ENCODE measurements at places on chromosomes 11 and 22.

DNA sequence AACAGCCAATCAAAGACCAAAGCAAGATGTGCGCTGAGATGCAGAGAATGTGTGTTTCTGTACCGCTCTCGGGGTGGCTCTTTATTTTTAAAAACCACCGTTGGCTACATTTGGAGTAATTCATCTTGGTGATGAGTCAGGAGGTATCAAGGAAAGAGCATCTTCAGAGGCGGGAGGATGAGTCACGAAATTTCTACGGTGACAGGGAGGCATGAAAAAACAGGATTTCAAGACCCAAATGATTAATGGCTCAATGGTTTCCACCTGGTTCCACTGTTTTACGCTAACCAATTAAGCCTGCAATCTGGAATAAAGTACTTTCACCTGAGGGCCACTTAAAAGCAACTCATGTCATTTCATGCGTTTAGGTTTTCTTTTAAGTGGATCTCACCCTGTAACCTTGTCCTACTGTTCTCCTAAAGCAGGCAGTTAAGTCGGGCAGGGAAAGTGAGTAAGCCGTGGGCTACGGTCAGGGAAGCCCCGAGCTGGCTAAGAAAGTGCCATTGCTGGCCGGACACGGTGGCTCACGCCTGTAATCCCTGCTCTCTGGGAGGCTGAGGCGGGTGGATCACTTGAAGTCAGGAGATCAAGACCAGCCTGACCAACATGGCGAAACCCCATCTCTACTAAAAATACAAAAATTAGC lies 74.6 kb downstream of the CELSR1 start:
- DNase-seq: peak; percentile 58

DNA sequence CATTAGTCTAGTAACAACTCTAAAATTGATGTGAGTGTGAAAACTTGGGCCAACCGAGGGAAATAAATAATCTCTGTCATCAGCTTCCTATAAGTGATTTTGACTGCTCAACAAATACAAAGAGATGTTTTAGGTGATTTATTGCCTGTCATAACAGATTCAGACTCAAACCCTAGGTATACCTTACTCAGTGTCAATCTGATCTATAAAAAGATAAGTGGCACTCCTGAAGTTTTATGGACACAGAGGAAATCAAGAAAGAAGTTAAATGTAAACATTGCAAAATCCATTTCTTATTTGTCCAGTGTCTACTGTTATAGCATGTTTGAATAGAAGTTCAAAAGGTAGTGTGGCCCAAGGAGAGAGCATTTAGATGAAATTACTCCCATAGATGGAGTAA lies 30.4 kb upstream of the TYR start:
- DNase-seq: no peak

DNA sequence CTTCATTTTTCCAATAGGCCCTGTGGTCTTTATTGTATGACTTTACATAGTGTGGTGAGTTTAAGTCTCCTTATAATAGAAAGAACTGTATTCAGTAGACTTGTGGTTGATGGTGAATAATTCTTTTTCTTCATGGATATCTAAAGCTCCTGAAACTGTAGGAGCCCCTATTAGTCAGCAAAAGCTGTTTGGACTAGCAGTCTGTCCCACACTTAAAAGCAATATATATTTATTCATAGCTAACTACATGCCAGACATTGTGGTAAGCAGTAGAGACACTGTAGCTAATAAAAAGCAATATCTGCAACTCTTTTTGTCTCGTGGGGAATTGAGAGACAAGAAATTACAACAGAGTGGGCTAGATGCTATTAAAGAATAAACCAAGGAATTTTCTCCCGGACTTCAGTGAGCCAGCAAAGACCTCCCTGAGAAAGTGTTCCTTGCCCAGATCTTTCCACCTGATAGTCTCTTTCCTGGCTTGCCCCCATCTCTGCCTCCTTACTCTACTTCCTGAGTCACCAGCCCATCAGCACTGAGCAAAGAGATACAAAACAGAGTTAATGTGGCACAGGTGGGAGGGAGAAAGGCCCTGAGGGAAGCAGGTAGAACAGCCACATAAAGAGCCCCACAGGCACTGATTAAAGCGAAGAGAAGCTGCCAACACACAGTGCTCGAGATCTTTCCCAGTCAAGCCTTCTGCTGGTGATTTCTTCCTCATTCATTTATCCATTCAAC lies 1.4 kb upstream of the OR52W1 start:
- no peak for DNase-seq

DNA sequence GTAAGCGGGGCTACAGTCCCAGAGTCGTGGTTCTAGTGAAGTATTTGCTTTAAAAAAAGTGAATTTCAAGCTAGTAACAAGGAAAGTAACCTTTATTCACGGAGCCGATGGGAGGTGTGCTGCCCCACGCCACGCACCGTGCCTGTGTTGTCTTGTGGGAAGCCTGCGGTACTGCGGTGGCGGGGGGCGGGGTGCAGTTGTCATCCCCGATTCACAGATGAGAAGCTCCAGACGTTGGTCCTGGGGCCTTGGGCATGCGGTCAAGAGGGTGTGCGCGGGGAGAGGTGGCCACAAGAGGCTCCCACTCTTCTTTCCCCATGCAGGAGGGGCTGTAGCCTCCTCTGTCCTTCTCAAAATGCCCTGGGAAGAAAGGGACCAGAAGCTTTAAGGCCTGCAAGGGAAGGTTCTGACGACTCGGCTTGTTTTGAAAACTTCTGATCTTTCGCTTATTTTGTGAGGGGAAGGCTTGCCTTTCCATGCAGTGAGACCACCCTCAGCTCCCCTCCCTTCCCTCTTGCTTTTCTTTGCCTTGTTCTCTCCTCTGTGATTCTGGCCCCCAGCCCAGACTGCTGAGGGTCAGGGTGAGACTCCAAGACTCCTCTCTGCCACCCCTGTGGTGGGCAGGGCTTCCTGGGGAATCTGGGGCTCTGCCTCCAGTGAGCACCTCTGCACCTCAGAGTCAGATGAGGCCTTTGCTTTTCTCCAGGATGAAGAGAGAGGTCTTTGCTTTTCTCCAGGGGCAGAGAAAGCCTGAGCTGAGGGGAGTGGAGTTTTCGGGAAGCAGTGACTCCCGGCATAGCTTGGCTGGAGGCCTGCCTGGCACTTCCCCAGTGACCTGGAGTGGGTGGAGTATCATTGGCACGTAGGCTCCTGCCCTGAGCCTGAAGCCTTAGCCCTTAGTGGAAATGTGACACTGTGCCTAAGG lies 6.2 kb downstream of the GLB1L3 start:
- DNase-seq: no peak

DNA sequence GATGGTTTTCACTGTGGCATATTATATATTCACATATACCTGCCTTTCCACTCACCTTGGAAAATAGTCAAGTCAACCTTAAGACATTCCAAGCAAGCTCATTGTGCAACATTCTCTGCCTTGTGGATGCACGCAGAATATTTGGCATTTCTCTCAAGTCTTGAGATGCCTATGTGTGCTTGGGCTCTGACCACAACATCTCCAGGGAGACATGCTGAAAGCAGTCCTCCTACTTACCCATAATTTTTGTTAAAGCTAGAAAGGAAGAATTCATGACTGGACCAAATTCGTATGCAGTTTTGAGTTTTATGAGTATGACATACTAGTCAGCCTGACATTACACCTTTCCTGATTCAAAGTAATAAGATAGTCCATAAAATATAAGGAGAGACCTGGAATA lies 684.0 kb downstream of the OPCML start:
- no peak for DNase-seq

DNA sequence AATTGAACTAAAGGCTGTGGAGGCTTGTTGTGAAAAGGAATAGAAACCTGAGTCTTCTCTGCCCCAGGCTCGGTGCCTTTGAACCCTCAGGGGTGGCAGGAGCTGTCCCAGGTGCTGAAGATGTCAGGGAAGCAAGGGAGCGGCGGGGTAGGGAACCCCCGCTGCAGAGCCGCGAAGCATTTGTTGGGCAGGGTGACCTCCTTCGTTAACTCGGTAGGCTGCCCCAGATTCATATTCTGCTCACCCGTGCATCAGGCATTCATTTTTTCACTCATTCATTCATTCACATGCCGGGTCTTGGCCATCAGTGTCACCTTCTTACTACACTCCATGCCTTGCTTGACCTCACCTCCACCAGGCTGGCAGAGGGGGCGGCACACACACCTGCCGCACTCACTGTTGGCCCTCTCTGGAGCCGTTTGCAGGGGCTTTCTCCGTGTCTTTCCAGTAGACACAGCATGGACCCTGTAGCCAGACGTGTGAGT lies 618.9 kb downstream of the BRD1 start:
- no peak for DNase-seq

GRCh38 chr11:94602430-94603372 lies 35.5 kb downstream of the PIWIL4 start:
- peak; percentile 86 for DNase-seq

- no peak for DNase-seq
These were observed 57.2 kb downstream of the GUCY1A2 start for GRCh38 chr11:106961048-106961447.

DNA sequence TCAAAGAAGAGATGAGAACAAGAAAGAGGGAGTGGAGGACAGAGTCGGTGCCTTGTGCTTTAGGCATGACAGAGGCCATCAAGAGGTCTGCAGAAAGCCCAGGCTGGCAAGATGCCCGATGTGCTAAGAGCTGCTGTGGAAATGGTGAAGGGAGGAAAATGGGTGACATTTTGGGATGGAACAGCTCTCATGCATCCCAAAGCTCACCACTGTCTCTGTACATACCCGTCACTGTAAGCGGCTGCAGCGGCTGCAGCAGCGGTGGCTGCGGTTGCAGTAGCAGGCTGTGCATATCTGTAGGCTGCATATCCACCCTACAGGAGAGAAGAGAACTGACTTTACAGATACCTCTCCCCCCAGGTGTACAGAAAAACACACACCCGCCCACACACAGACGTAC lies 28.6 kb downstream of the APOL5 start:
- DNase-seq: no peak

Measured in SW480 (cell line).